ENCODE measurements at places on chromosomes 4 and X.
A peak's percentile ranks its signal among the peaks of the same experiment; 100 is the strongest.

- DNase-seq: no peak
Observed at GRCh38 chr4:171813526-171814250, 484 bp downstream of the GALNTL6 start.

- no peak for DNase-seq
Observed at GRCh38 chrX:104459796-104460195, 106.2 kb upstream of the IL1RAPL2 start.

GRCh38 chr4:188143731-188144130, 4.5 kb downstream of the TRIML1 start:
- DNase-seq: no peak

- no peak for DNase-seq
Observed at GRCh38 chr4:47373709-47374108, 89.8 kb downstream of the COMMD8 start.

DNA sequence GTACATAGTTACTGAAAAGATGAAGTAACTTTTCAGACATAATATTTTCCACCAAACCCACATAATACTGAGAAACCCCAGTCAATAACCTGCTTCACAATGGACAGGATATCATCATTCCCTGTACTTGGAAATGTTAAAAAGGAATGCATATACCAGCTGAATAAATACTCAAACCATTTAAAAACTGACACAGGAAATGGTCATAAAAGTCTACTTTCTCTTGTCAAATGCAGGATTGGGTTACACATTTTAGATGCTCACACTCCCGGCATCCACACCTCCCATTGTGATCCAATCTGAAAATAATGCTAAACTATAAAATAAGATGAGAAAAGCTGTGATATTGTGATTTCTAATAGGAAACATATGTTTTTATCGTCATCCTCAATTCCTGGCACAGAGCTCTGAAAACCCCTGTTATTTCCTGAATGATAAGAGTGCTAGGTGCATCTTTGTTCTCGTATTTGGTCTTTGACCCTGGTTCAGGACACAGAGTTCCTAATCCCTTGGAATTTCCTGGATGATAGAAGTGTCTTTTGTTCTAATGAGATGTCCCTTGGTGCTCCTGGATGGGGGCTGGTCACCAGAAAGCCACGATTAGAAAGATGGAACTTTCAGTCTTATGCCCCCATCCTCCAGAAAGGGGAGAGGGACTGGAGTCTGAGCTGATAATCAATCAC, 821.3 kb downstream of the TRIML1 start:
- no peak for DNase-seq

GRCh38 chr4:118867311-118868067, 21.2 kb upstream of the SYNPO2 start:
- peak; percentile 51 for DNase-seq

- DNase-seq: no peak
Observed at GRCh38 chrX:11445540-11445939, 152.3 kb downstream of the AMELX start.

DNA sequence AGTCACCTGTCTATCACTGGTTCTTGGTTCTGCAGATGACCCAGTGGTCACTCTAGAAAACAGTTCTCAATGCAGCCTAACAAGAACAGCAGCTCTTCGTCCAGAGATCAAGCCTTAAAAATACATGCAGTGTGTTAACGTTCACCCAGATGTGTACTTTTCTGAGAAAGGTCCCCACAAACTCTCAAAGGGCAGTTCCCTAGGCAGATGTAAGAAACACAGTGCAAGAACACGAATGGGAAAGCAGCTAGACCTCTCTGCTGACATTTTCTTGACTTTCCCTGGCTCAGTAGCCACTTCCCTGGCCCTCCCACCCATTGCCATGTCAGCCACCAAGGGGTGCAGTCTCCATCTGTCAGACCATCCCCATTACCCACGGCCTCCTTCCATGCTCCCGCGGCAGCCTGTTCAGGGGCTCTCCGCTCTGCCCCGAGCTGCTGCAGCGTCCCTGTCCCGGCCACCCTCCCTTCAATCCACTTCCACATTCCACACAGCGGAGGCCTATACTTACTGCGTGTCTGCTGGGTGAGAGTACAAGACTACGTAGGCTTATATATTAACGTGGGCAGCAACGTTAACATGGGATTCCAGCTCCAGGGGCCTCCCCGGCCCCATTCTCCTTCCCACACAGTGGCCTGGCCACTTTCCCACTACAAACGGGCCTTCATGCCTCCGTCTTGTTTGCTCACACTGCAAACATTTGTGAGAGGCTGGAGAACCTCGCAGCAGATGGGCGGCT, 34.3 kb downstream of the IRF2 start:
- DNase-seq: no peak

DNA sequence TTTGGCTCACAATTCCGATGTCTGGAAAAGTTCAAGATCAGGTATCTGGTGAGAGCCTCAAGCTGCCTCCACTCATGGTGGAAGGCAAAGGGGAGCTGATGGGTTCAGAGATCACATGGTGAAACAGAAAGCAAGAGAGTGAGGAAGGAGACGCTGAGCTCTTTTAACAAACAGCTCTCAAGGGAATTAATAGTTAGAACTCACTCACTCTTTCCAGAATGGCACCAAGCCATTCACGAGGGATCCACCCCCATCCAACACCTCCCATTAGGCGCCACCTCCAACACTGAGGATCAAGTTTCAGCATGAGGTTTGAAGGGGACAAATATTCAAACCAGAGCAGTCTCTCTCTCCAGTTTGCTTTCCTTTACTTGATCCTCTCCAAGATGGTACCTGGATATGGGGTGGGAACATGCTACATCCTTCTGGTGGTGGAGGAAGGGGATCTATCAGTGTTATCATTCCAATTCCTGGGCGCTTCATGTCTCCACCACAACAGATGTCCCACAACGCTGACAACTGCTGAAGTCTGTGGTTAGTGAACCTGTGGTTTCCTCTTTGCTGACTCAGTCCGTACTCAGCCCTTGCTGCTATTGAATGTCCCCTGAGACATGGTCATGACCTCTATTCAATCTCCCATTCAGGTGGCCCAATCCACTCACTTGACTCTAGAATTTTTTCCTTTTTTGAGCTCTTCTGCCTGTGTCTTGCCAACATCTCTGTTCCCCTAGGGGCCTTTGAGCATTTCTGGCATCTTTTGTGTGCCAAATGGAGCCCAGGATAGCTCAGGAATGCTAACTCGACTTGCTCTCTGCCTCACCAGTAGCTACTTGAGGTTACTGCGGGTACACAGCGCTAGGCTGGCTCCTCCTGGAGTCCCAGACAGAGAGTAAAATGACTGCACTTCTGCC, 395.2 kb downstream of the MID1IP1 start:
- DNase-seq: no peak

DNA sequence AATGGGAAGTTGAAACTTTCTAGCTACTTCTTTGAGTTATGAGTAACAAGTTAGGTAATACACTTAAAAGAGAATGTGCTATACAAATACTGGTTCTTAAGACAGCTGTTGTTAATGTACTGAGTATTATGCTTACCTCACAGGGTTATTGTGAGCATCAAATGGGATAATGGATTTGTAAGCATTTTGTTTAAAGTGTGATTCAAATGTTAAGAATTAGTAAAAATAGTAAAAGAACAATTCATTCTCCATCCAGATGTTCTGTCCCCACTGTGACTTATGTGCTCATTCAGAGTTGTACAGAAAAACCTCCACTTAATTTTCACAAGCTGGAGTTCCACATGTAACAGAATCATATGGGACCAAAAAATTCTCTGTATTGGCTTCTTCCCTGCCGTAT, 63.6 kb downstream of the AR start:
- DNase-seq: peak; percentile 61

DNA sequence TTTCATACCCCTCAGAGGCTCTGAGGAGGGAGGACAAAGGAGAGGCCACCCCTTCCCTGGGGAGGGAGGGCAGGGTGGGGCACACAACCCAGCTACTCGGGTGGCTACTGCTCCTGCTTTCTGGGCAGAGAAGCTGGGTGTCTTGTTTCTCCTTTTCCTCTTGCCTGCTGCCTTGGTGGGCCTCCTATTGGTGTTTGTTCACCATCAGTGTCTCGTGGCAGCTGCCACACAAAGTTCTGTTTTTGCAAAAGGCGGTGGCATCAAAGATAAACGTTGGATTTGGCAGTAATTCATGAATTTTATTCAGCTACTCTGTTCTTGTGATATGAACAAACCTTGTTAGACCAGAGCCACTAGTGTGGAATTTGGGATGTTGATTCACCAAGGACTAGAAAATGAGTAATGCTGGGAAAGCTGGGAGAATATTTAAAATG, 153.0 kb upstream of the SCML1 start:
- DNase-seq: no peak

All from fibroblast of the conjunctiva (primary cell).